H7 (cell line): ENCODE measurements at places on chromosomes 7 and 10.

DNA sequence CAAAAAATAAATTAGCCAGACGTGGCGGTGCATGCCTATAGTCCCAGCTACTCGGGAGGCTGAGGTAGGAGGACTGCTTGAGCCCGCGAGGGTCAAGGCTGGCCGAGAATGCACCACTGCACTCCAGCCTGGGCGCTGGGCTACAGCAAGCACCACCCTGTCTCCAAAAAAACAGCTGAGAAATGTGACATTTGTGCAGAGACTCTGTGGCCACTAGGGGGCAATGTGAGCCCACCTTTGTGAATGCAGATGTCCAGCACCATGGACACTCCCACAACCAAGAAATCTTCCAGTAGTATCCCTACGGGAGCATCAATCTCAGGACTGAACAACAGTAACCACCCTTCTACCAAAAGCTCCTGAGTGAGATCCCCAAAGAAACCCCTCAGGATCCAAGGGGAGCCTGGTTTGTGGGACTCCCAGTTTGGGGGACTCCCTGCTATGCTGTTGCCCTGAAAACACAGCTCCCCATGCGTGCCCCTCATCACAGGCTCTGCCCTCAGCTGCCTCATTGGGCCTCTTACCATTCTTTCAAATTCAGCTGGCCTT, 6.2 kb upstream of the AHCYL2 start:
- peak; percentile 89 for DNase-seq

- no peak for DNase-seq
These were observed 683 bp downstream of the CDC123 start for GRCh38 chr10:12196531-12197211.

- DNase-seq, result no peak
These were observed 78.0 kb upstream of the C1GALT1 start for GRCh38 chr7:7104314-7104698.

GRCh38 chr10:48791267-48791928, 106.7 kb downstream of the WDFY4 start:
- DNase-seq, result no peak

- DNase-seq, result no peak
These were observed 96.8 kb downstream of the PTEN start for GRCh38 chr10:87960230-87960629.

- DNase-seq, result no peak
These were observed 242.4 kb upstream of the GLI3 start for GRCh38 chr7:42479452-42479815.

GRCh38 chr7:134561-135256, 57.7 kb upstream of the FAM20C start:
- DNase-seq, result no peak

- DNase-seq, result peak; percentile 92
These were observed at the start of gene SLC13A4 for GRCh38 chr7:135728136-135728669. Gene SLC13A4, minus strand, starts transcription at chr7:135728186. Its CDS starts 690 bp downstream, at chr7:135727496.

DNA sequence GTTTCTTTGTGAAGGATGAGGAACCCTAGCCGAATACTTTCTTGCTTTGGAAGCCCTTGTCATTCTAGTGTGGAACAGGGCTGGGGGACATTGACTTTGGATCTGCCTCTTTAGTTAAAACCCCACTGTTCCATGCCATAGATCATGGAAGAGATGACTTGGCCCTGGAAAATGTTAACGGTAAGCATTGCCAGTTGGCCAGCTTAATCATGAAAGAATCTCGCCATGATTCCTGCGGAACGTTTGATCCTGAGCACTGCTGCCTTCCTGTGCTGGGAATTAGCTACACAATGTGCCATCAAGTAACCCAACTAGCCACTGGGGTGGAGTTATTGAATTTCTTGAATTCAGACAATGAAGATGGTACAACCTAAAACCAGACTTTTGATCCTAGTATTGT, 177.6 kb upstream of the FZD8 start:
- DNase-seq, result no peak

DNA sequence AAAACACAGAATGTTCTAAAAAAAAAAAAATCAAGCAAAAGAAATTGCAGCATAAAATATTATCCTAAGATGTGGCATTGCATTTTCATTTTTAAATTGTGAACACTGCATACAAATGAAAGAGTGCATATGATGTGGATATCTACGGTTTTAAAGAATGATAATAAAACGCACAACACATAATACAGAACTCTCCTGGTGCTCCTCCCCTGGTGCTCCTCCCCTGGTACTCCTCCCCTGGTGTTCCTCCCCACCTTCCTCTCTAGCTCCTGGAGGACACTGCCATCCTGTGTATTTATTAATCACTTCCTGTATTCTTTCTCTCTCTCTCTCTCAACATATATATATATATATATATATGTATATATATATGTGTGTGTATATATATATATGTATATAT, 100.1 kb downstream of the SLC37A3 start:
- no peak for DNase-seq

DNA sequence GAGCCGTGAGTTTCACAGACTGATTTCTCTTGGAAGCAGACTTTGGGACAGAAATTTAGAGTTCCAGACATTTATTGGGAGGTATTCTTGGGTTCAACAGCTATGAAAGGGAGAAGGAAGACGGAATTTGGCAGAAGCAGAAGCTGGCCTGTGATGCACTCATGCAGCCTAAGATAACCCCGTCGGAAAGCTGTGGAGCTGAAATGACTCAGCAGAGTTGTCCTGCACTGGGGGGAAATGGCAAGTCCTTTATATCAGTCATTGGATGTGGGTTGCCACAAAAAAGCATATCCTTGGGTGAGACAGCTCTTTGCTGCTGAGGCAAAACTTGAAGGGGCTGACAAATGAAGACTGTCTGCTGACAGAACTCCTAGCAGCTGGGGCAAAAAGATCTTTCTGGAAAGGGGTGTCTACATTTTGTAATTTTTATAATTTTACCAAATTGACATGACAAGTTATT, 11.5 kb upstream of the MICU1 start:
- no peak for DNase-seq

- DNase-seq, result no peak
These were observed 14.0 kb downstream of the RALA start for GRCh38 chr7:39637400-39637799.

GRCh38 chr7:12583922-12584321, 13.4 kb downstream of the SCIN start:
- no peak for DNase-seq

GRCh38 chr7:116802746-116803152, 59.6 kb upstream of the CAPZA2 start:
- DNase-seq, result peak; percentile 14

DNA sequence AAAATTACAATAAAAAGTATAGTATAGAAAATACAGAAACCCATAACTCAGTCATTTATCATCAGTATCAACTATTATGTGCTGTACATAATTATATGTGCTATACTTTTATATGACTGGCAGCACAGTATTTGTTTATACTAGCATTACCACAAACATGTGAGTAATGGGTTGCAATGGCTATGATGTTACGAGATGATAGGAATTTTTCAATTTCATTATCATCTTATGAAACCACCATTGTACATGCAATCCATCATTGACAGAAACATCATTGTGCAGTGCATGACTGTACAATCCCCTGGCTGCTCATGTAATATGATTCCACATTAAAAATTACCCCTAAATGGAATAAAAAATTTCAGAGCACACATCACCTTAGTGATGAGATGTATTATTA, 55.7 kb upstream of the TMEM229A start:
- no peak for DNase-seq
